Activated naive CD4-positive, alpha-beta T cell (primary cell): ENCODE measurements at places on chromosomes 6 and 20.

- no peak for DNase-seq
Measured at GRCh38 chr6:125623085-125623484, 126.3 kb upstream of the HEY2 start.

GRCh38 chr6:25706314-25707014 is 48.1 kb upstream of the SLC17A4 start:
- DNase-seq: no peak

DNA sequence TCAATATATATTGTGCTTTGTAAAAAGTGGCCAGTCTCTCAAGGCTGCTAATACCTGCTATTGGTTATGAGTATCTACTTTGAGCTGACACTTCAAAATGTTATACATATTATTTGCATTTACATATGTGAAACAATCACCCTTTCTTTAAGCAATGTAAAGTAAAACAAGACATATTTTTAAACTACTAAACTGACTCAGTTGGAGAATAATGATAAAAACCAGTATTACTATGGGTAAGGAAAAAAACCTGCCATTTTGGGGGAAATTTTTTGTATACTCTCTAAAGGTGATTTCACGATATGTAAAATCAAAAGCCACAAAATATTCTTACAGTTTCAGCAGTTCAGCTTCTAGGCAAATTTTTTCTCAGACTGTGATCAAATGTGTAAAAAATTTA is 232.3 kb downstream of the PRL start:
- no peak for DNase-seq

GRCh38 chr6:99189823-99190721 is 159.4 kb downstream of the FAXC start:
- DNase-seq: no peak

GRCh38 chr20:59291740-59292383 is 8.5 kb upstream of the EDN3 start:
- no peak for DNase-seq

- no peak for DNase-seq
Measured at GRCh38 chr6:157017861-157018260, 240.7 kb downstream of the ARID1B start.

DNA sequence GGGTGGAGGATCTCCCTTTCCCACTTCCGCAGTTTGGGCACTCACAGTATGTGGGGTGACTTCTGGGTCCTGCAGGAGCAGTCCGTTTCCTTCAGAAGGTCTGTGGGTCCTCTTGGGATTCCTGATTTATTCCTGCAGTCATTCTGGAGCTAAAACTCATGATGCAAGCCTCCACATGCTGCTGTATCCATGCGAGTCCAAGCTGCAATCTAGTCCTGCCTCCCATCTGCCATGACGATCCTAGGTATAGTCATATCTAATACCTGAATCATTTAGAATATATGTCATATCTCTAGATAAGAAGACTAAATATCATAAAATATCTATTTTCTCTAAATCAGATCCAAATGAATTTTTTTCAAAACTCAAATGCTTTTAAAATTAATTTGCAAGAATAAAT is 103.4 kb upstream of the AHI1 start:
- no peak for DNase-seq

GRCh38 chr20:62647521-62648317 is 5.4 kb downstream of the SLCO4A1 start:
- DNase-seq: no peak

GRCh38 chr20:13870170-13870748 is 85.4 kb downstream of the NDUFAF5 start:
- DNase-seq: no peak

GRCh38 chr6:113018351-113019151 is 671.4 kb downstream of the RFPL4B start:
- no peak for DNase-seq

GRCh38 chr6:108294297-108294726 is 542 bp upstream of the AFG1L start:
- no peak for DNase-seq

GRCh38 chr6:42349753-42350511 is 101.8 kb downstream of the TRERF1 start:
- DNase-seq: no peak

GRCh38 chr6:159172091-159172491 is 2.9 kb downstream of the FNDC1 start:
- DNase-seq: no peak

DNA sequence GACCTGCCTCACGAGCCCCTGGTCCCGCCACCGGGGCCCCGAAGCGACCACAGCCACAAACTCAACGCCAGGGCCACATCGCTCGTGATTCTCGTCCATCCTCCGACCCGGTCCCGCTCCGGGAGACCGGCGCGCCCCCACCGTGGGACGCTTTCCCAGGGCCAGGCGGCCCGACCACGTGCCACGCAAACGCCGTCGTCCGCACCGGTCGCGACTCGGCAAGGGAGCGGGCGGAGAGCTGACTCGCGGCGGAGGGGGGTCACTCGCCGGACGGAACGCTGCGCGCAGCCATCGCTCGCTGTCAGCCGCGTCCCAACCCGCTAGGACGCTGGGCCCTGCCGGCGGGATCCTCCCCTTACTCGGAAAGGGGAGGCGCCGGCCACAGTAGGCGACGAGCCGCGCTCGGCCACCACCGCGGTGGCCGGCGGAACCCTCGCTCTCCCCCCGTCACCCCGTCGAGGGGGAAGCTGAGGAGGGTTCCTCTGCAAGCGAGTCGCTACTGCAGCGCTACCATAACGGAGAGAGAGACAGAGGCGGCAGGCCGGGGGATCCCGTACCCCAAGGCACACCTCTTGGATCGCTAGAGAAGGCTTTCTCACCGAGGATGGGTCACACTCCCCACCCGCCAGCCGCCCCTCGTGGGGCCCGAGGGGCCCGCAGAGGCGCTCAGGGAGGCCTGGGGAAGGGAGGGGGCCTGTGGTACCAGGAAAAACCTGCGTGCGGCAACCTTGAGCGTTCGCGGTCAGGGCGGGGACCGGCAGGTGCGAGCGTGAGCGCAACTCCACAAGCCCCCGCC is 511.8 kb upstream of the ZNF337 start:
- DNase-seq: peak; percentile 58

GRCh38 chr20:49631061-49631716 is 63.3 kb upstream of the PTGIS start:
- no peak for DNase-seq

- no peak for DNase-seq
Measured at GRCh38 chr6:169589699-169590257, 112.1 kb downstream of the WDR27 start.

GRCh38 chr20:46994341-46994740 is 99.7 kb downstream of the EYA2 start:
- DNase-seq: no peak

- no peak for DNase-seq
Measured at GRCh38 chr20:24670341-24670872, 201.0 kb downstream of the SYNDIG1 start.

DNA sequence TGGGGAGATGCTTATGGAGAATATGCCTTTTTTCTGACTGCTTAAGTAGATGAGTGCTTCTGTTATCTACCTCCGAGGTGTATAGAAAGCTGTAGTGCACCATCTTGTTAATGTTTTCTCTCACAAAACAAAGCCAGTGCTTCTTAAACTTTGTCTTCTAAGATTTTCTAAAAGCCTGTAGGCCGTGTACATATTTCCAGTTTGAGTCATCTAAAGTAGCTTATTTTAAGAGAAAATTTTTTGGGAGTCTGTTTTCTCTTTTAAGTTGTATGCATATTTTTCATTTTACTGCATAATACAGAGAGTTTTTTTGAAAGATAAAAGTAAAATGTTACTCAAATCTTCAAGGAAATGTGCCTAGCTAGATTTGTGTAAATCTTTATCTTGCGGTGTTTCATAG is 151.7 kb downstream of the GRIK2 start:
- no peak for DNase-seq

GRCh38 chr6:135149376-135149775 is 31.7 kb upstream of the MYB start:
- DNase-seq: no peak

- no peak for DNase-seq
Measured at GRCh38 chr6:167711768-167712730, 114.7 kb upstream of the AFDN start.

DNA sequence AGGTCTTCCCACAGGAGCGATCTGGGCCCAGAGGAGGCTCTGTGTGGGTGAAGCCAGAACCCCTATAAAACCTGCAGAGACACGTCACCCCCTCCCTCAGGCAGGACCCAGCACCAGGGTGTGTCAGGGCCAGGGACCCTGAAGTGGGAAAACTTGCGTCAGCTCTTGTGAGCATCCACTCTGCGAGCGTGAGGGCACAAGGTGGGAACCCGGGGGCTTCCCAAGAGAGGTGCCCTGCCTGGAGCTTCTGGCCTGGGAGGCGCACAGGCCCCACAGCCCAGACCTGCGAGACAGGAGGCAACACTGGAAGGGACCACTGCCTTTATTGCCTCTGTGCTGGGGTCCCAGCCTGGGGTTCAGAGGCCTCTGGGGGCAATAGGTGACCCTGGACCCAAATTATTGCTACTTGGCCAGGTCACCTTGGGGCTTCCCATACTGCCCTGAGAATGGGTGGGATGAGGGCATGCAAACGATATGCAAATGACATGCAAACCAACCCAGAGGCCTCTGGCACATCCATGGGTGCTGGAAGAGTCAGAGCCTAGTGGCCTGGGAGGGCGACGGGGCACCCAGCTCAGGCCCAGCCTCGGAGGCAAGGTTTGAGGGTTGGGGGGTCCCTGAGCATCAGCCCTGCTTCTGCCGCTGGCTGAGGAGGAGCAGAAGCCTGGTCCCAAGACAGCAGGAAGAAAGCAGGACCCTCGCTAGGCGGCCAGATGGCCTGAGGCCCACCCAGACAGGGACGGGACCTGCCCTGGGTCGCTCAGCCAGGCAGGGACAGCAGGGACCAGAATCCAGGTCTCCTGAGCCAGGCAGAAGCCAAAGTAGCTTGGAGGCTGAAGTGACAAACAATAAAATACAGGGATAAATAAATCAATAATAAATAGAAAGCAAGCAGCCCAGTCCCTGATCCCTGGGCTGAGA is 5.1 kb upstream of the C20orf144 start:
- no peak for DNase-seq

- no peak for DNase-seq
Measured at GRCh38 chr20:56760610-56761009, 131.5 kb downstream of the TFAP2C start.

GRCh38 chr20:4325548-4326187 is 310.3 kb upstream of the RNF24 start:
- DNase-seq: no peak

DNA sequence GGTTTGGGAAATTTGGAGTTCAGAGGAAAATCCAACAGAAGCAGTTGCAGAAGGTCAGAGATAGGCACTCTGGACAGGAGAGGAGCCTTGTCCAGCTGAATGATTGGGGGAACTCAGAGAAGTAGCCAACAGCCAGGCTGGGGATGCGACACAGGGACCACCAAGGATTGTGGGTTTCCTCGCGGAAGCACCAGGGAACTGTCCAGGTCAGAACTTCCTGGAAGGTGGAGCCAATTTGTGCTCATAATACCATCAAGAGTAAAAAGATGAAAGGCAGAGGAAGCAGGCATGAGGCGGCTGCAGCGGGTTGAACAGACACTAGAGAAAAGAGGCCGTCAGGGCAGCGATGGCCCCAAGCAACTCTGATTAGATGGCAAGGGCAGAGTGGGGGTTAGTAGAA is 33.7 kb downstream of the MDFI start:
- no peak for DNase-seq

- DNase-seq: no peak
Measured at GRCh38 chr20:6575912-6576401, 191.5 kb upstream of the BMP2 start.

DNA sequence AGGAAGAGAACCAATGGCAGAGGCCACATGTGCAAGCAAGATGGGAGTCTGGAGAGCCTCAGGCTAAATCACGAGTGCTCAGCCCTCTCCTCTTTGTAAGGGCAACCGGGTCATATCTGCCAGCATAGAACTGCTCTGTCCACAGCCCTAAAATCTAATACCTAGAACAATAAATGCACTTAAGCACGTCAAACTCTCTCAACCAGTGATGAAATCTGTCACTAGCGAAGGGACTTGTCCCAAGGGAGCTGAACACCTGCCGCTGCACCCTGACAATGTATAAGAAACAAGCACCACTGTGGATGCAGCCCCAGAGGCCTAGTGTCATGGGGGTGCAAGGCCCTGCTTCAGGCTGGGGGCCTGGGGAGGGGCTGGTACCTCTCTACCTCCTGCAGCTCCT is 82.5 kb downstream of the PRL start:
- DNase-seq: no peak

DNA sequence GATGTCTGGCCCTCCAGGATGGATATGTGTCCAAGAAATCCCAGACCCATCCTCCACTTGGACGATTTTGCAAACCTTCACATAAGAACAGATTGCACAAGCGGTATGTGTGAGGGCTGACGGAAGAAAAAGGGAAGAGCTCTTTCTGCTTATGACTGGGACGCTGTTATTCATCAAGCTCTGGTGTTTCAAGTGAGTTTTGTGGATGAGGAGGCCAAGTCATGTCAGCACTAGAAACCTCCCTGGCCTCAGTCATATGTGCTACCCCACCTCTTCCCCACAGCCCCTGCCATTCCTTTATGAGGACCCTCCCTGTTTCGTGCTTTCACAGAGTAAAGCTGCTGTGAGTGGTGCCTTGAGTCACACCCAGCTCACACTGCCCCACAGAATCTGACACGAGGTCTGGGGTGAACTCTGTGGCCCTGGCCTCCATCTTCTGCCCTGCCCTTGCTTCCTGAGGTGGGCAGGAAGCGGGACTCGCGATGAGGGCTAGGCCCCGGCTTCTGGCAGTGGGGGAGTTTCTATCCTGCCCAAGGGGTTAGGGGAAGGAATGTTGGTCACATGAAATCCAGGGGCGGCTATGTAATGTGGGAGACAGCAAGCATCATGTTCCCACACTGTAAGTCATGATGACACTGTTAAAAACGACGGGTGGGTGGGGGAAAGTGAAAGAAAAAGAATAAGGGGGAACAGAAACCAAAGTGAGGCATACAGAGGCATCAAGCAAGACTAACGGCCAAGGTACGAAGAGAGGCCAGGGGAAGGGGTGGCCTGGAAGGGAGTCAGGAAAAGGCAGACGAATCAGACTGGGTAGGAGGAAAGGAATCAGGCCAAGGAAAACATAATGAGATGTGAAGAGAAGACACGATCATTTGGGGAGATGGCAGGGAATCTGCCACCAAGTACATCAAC is 78.1 kb downstream of the PRDM1 start:
- DNase-seq: no peak

GRCh38 chr20:46543959-46544358 is 6.5 kb downstream of the OCSTAMP start:
- DNase-seq: no peak

DNA sequence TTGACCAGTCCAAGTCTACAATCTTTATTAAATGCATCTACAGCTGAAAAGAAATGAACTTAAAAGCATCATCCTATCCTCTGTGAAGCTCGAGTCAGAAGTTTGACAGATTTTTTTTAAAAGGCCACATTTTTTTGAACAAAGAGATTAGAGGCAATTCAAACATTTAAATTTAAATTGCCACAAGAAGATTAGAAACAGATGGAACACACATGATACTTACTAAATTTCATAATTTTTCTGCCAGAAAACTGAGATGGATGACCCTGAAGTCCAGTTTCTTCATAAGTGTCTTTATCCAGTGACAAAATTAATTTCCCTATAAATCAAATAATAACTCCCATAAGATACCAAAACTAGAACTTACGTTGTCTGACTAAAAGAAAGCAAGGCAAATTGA is 4.3 kb downstream of the RPP40 start:
- no peak for DNase-seq
